Putamen (tissue), 1 donor: ENCODE measurements at places on chromosomes 4 and X.

DNA sequence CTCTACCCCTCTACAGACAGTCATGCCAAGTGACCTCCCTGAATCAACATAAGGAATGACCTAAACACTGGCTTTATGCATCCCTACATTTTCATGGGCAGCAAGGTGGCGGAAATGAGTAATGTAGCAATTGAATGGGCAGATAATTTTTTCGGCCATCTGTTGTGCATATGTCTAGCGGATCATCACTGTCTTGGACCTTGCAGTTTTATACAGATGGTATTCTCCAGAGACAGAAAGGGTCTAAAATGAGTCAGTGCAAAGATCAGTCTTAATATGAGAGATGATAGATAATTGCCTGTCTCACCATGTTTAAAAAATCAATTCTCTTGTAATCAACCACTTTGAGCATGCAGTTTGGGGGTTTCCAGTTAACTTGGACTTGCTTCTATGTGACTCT, 177.3 kb upstream of the DKK2 start:
- DNase-seq: no peak

DNA sequence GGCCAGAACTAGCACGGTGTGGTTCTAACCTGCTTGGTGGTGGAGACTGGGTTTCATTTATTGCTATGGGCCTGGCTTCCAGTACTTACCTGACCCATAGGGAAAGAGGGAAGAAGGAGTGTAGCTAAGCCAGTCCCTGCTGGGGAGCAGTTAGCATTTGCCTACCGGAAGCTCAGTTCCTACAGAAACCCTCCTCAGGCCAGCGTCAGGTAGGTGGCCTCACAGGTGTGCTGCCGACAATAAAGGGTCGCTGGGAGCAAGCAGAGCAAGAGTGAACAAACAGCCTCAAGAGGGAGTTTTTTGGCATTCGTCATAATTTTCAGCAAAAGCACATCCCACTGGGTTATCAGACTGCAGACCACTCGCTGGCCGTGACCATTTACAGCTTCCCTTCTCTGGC, 740.6 kb upstream of the TENM3 start:
- no peak for DNase-seq

DNA sequence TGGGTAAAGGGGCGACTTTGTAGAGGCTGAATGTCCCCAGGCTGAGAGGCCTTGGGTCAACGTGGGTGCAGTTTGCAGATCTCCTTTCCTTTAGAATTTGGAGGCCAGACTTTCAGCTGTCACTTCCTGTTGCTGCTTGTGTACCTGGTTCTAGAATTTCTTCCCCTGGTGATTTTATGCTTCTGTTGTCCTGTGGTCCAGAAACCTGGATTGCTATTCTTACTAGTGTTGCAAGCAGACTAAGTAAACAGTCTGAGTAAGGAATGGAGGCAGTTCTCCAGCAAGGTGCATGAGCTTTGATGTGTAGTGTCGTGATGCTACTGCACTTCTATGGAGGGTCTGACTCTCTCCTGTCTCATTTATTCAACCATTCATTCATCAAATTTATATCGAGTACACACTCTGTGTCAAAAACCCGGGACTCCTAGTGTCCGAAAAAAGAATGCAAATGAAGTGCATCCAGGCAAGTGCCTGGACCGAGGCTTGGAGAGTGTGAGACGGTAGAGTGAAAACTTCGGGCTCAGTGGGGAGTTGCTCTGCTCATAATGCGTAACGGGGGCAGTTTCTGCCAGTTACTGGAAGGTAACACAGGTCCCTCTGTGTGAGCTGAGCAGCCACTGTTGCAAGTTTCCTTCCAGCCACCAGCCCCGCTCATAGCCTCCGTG, 83.3 kb downstream of the SORCS2 start:
- DNase-seq: no peak

- DNase-seq: no peak
Measured at GRCh38 chrX:9635368-9635767, 130.3 kb downstream of the GPR143 start.

DNA sequence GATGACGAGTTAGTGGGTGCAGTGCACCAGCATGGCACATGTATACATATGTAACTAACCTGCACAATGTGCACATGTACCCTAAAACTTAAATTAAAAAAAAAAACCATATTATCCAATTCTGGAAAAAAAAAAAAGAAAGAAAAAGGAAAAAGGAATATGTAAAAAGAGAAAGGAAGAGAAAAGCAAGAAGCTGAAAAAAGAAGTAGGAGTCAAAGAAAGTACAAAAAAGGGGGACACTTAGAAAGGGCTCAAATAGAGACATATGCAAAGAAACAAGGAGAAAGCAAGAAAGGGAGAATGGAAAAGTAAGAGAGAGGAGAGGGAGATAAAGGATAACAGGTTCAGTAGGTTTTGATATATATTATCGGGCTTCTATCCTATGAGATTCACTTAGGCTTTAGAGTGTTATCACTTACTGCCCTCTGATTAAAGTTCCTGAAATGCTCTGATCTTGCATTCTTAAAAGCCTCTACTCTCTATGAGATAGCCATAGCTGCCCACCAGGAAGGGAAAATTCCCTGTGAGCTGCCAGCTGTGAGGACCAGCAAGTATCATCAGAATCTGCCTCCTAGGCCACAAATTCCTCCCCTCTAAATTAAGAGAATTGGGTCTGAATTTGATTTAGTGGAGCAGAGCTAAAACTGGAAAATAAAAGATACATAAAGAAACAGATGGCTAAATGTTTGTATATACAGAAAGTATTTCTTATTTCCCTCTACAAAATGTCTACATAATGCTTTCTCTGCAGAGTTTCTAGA, 95.2 kb downstream of the AMMECR1 start:
- no peak for DNase-seq

- no peak for DNase-seq
Measured at GRCh38 chrX:132364313-132364712, 124.5 kb downstream of the MBNL3 start.

- no peak for DNase-seq
Measured at GRCh38 chr4:62399242-62399641, 1199.1 kb downstream of the ADGRL3 start.
